ENCODE measurements at places on chromosomes 3 and 15.

DNA sequence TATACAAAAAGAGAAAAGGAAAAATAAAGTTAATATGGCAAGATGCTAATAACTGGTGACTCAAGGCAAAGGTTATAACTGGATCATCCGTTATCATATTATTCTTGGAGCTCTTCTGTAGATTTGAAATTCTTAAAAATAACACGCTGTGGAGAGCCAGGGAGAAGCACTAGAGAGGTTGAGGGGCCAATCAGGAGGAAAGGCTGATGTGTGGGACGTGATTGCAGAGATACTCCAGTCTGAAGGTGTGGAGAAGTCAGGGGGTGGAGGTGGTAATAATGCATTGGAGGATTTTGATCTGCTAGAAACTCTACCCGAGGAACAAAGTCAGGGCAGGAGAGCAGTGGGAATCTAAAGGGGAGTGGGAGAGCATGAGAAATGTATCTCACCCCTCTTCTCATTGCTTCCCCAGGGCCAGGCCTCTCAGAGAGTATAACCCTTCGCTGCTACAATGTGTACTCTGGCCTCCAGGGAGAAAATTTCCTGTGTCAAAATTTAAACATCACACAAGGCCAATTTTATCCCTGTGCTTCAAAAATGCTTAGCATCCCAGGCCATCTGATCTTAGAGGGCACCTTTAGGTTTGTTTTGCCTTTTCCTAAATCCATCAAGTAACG, 211.5 kb upstream of the SEMA6D start:
- no peak for DNase-seq

DNA sequence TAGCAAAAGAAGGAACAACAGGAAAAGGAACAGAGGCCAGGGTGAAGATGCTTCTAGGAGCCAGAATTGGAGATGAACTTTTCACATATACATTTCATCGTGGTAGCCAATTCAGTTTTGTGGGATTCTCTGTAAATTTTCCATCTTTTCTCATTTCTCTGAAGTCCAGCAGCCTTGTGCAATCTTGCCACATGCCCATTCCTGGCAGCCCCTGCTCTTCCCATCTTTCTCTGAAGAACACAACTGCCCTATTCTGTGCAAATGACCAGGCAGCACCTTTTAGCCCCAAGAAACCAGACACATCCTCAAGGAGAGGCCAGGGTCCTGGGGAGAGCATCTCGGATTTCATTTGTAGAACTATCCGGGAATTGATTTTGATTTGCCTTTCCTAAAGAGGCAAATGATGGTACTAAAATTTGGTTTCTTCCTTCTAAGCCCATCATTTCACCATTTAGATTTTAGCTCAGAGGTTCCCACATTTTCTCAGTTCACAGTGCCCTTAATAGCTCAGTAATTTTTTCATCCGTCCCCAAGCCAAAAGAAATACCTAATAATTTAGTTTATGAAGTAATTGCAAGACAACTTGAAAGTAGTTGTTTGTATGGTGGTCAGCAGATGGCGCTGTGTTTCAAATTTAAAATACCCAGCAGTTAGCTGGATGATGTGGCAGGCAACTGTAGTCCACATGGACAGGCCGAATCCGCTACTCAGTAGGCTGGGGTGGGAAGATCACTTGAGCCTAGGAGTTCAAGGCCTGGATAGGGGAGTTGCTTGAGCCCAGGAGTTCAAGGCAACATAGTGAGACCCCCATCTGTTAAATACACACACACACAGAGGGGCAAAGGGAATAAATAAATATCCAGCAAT, 61.3 kb upstream of the ACKR4 start:
- DNase-seq: peak; percentile 87

GRCh38 chr3:4741404-4742307, 237.6 kb upstream of the BHLHE40 start:
- DNase-seq: peak; percentile 97

DNA sequence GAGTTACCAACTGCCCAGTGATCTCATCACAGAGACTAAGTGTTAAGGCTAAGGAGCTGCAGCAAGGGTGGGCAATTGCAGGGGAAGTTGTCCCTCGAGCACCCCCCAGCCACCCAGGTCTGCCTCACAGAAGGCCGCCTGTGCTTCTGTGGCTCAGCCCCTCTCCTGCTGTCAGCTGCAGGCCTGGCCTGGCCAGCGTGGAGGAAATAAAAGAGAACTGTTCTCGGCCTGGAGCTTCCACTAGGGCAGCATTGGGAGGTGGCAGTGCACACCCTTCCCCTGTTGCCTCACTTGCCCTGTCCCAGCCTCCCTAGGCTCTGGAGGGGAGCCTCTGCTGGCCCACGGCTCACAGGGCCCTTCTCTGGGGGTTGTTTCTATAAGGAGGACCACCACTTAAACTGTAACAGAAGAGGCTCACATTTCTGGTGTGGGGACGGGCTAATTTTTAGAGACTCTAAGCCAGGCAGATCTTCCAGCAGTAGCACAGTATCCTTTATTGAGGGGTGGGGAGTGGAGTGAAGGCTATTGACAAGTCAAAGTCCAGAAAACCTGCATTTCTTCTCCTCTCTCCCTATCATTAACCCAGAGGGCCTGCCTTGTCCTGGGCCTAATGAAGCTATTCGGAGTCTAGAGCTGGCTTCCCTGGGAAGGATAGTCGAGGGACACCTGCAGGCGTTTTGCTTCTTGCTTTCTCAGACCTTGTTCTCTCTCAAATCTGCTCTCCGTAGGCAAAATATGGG, 75.6 kb upstream of the ADPGK start:
- no peak for DNase-seq

DNA sequence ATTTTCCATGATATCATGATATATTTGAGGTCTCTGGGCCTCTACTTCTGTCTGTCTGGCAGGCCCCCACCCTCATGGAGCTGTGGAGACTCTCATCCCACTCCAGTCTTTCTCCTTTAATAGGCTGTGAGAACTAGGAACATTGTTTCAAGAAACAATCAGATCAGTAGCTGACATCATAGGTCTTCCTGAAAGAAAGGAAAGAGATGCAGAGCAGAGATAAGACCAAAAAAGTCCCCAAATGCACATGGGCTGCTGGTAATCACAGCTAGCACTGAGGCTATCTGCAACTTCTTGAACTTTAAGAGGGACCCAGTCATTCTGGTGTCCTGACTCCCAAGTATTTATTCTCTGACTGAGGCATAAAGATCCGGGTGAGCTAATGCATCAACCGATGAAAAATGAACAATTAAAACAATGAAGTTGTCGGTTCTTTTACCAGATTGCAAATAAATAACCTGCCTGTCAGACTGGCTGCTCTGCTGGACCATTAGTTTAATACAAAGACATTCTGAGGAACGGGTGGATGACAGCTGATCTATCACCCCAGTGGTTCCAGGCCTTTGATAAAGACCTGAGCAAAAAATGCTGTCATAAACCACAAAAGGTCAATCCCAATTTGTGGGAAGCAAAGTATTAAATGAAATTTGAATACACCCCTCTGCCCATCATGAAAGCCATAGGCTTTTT, 780.8 kb upstream of the GOLIM4 start:
- DNase-seq: no peak

GRCh38 chr3:51539291-51539941, 897 bp downstream of the RAD54L2 start:
- DNase-seq: peak; percentile 66

DNA sequence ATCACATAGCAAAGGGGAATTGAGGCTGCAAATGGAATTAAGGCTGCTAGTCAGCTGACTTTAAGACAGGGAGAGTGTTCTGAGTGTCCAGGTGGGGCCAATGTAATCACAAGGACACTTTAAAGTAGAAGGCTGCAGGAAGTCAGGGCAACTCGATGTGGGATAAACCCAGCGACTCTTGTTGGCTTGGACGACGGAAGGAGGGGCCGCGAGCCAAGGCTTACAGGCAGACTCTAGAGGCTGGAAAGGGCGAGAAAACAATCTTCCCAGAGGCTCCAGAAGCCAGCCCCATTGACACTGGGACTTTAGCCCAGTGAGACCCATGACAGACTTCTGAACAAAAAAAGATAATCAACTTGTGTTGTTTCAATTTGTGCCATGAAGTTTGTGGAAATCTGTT, 12.9 kb upstream of the MUSTN1 start:
- DNase-seq: no peak

GRCh38 chr3:196654006-196654734, 14.7 kb downstream of the NRROS start:
- DNase-seq: no peak

GRCh38 chr3:69691860-69692259, 47.4 kb upstream of the MITF start:
- no peak for DNase-seq

DNA sequence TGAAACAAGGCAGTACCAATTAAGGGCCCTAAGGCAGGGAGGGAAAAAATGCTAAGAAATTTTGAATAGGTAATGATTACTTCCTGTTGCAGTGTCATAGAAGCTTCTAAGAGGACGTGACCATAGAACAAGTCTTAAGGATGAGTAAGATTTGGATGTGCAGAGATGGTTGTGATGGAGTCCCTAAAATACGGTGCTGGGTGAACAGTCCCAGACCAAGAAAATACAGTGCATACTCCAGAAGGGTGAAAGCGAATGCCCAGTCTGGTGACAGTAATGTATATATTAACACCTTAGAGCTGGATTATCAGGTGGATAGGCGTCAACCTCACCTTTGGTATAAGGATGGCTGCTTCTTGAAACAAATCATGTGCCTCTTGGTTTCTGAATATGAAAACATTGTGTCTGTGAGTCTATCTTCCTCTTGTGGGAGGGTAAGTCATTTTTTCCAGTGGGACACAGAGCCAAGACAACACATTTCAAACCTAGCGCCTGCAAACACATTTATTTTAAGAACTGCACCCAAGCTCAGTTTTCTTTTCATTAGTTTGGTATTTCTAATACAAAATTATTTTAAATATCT, 101.2 kb upstream of the TP63 start:
- DNase-seq: no peak

DNA sequence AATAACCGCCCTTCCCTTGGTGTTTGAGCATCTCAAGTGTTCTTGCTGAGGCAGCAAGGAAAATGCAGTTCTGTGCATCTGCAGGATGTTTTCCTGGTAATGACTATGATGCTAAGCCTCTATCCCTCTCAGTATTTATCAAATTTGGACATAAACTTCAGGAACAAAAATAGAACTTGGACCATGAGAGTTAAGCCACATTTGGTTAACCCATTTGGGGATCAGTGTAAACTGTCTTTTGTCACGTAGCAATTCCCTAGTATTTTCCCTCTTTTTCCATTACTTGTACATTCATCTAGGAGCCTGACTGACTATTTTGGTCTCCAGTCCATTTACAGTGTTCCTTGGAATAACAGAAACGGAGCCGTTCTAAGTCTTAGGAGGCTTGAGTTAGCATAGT, 250.8 kb downstream of the RBMS3 start:
- DNase-seq: no peak

- no peak for DNase-seq
Measured at GRCh38 chr15:94421706-94422105, 190.3 kb downstream of the MCTP2 start.

Measured in EH (cell line).